ENCODE measurements at places on chromosomes 5 and 9.

DNA sequence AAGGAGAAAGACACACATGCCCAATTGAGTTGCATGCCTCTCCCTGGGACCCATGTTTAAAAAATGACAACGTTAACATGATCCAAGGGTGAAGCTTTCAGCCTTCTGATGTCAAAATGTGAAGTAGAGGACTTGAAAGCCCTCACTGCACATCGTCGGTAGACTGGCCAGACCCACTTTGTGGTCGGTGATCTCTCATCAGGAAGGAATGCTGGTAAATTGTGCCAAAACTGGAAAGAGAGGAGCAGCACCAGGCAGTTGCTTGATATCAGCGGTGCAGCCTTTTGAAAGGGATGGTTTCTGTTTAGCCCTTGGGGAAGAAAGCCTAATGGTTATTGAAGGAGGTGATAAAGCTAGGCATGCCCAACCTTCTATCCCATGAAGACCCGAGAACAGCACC lies 125.3 kb upstream of the MARCHF11 start:
- DNase-seq: no peak
- no peak overlapping the region for H3K27ac ChIP-seq
- H3K27me3 ChIP-seq: no peaks in the 10 kb centered on the region

- H3K27me3 ChIP-seq: peaks cover 32% of the 10 kb centered on the region
- peaks cover 11% of the 10 kb centered on the region for H3K4me1 ChIP-seq
- no peak for DNase-seq
- H3K36me3 ChIP-seq: peaks cover 4% of the 10 kb centered on the region
- H3K27ac ChIP-seq: no peak overlapping the region
These were observed 7.6 kb downstream of the SLC1A1 start for GRCh38 chr9:4497855-4498254.

- H3K27me3 ChIP-seq: no peaks in the 10 kb centered on the region
- no peak overlapping the region for H3K4me3 ChIP-seq
- H3K4me1 ChIP-seq: peaks cover 12% of the 10 kb centered on the region
These were observed 8.0 kb upstream of the DCP2 start for GRCh38 chr5:112968411-112969106.

- no peak overlapping the region for H3K4me3 ChIP-seq
- DNase-seq: no peak
- H3K27me3 ChIP-seq: no peaks in the 10 kb centered on the region
These were observed 74.4 kb upstream of the KIF2A start for GRCh38 chr5:62231576-62231975.

GRCh38 chr5:137352095-137352494 lies 147.0 kb downstream of the SPOCK1 start:
- H3K27ac ChIP-seq: no peak overlapping the region
- H3K4me3 ChIP-seq: no peak overlapping the region
- H3K36me3 ChIP-seq: no peaks in the 10 kb centered on the region
- no peaks in the 10 kb centered on the region for H3K4me1 ChIP-seq
- H3K27me3 ChIP-seq: peaks cover 17% of the 10 kb centered on the region
- DNase-seq: no peak

GRCh38 chr9:93541581-93542349 lies 34.6 kb upstream of the PHF2 start:
- no peak for DNase-seq
- peaks cover 30% of the 10 kb centered on the region for H3K36me3 ChIP-seq
- H3K27ac ChIP-seq: no peak overlapping the region
- H3K4me3 ChIP-seq: no peak overlapping the region

GRCh38 chr5:95252801-95253200 lies 32.1 kb downstream of the MCTP1 start:
- H3K4me1 ChIP-seq: no peaks in the 10 kb centered on the region
- H3K27ac ChIP-seq: no peak overlapping the region
- DNase-seq: no peak
- H3K27me3 ChIP-seq: no peaks in the 10 kb centered on the region

DNA sequence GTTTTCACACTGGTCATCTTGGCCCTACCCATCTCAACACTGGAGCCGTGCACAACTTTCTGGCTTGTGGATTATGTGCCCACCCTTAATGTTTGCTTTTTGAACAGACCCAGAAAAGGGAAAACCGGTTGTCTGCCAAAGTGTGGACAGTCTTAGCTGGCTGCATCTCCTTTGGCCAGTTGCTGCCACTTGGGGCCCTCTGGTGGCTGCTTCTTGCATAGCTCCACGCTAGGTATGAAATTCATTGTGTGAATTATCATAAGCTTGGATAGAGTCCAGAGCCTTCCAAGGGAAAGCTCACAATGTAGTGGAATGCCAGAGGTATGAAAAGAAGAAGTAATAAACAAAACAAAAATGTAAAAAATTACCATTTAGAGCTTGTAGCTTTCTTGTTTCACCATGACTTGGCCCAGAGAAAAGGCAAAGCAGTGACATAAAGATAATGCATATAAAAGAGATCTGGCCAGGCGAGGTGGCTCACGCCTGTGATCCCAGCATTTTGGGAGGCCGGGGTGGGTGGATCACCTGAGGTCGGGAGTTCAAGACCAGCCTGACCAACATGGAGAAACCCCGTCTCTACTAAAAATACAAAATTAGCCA lies 12.5 kb upstream of the SLC36A3 start:
- DNase-seq: no peak
- peaks cover 2% of the 10 kb centered on the region for H3K36me3 ChIP-seq
- H3K27ac ChIP-seq: no peak overlapping the region
- no peak overlapping the region for H3K4me3 ChIP-seq
- H3K4me1 ChIP-seq: peaks cover 5% of the 10 kb centered on the region

GRCh38 chr5:67639313-67639712 lies 442.7 kb upstream of the CD180 start:
- no peaks in the 10 kb centered on the region for H3K36me3 ChIP-seq
- H3K4me3 ChIP-seq: no peak overlapping the region
- no peak overlapping the region for H3K27ac ChIP-seq
- no peak for DNase-seq

- no peaks in the 10 kb centered on the region for H3K27me3 ChIP-seq
- H3K4me3 ChIP-seq: peak overlapping the region; percentile 87
- peaks cover 9% of the 10 kb centered on the region for H3K4me1 ChIP-seq
- H3K36me3 ChIP-seq: peaks cover 1% of the 10 kb centered on the region
These were observed 52.0 kb upstream of the TJP2 start for GRCh38 chr9:69122082-69122548.

GRCh38 chr5:145471831-145472612 lies 363.1 kb downstream of the PRELID2 start:
- no peak for DNase-seq
- H3K27me3 ChIP-seq: no peaks in the 10 kb centered on the region
- no peak overlapping the region for H3K27ac ChIP-seq
- no peaks in the 10 kb centered on the region for H3K4me1 ChIP-seq

- H3K36me3 ChIP-seq: no peaks in the 10 kb centered on the region
- no peaks in the 10 kb centered on the region for H3K27me3 ChIP-seq
- no peak overlapping the region for H3K27ac ChIP-seq
- DNase-seq: no peak
- no peak overlapping the region for H3K4me3 ChIP-seq
These were observed 571.1 kb upstream of the ZNF608 start for GRCh38 chr5:125317536-125317995.

DNA sequence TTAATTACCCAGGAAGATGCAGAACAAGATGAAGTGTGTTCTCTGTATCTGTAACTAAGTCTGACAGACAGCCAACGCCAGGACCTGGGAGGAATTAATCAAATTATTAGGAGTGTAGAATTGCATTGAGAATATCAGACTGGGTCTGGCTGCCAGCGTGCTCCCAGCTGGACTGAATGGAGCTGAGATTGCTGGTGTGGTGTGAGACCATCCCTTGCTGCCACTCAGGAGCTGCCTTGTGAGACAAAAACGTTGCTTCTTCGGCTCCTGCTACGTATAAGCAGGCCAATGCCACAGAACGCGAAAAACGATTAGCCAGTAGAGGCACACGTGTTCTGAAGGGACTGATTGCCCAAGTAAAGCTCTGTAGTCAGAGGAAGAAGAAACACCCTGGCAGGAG lies 66.8 kb downstream of the AMBP start:
- no peaks in the 10 kb centered on the region for H3K36me3 ChIP-seq
- H3K4me3 ChIP-seq: no peak overlapping the region

DNA sequence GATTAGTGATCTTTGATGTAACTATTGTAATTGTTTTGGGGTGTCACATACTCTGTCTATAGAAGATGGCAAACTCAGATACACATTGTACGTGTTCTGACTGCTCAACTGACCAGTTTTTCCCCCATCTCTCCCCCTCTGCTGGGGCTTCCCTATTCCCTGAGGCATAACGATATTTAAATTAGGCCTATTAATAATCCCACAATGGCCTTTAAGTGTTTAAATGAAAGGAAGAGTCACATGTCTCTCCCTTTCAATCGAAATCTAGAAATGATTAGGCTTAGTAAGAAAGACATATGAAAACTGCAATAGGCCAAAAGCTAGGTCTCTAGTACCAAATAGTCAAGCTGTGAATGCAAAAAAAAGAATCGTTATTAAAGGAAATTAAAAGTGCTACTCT lies 265.6 kb downstream of the TMEM232 start:
- no peaks in the 10 kb centered on the region for H3K27me3 ChIP-seq
- no peak overlapping the region for H3K4me3 ChIP-seq
- no peak for DNase-seq

DNA sequence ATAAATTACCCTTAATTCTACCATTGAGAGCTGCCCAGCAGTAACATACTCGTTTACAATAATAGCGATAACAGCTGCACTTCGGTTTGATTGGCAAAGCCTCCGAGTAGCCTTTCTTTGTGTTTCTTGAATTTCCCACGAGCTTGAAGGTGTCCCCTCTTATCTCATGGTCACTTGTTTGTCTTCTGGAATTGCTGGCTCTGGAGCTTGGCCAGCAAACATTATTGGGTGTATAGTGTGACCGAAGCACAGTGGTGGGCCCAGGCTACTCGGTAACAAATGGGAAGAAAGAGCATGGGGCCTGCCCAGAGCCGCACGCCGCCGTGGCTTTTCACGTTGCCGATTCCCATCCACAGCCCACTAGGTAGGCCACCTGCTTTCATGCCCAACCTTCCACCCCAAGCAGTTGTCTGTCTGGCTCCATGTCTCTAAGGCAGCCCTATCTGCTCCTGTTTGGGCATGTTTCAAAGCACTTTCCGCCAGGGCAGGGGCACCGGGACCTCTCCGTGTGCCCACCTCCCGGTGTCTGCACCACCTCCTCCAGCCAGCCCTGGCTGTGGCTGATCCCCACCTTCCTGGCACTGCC lies 8.7 kb downstream of the STKLD1 start:
- no peak for DNase-seq
- H3K27ac ChIP-seq: no peak overlapping the region
- H3K4me1 ChIP-seq: no peaks in the 10 kb centered on the region
- H3K36me3 ChIP-seq: no peaks in the 10 kb centered on the region

DNA sequence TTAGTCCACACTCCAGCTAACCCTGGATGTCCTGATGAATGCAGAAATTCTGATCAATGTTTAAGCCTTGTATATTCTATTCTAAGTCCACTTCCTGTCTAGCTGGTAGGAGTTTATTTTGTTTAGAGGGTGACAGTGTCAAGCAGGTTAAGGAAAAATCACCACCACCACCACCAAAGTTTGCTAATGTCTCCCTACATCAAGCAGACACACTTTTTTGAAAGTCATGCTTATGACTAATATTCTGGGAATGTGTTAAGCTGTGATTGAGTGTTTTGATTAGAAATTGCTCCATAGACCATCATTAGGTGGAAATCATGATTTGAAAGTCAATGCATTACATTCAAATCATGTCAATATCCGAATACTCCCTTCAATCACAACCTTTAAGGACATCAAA lies 1530.1 kb downstream of the MAT2B start:
- DNase-seq: no peak
- H3K4me3 ChIP-seq: no peak overlapping the region
- no peaks in the 10 kb centered on the region for H3K27me3 ChIP-seq

DNA sequence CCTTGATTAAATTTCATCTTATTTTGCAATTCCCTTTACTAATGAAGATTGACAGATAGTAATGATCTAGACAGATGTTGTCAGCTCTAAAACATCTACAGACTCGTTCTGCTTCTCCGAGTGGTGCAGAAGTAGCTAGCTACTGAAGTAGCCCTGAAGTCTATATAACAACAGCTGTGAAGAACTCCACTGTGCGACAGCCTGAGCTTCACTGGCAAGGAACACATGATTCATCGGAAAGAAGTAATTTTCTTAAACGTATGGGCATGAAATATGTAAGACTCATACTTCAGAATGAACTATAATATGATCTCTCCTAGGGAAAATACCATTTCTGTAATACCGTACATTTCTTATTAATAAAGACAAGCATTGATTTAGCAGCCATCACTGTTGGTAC lies 96.2 kb downstream of the TRPM3 start:
- H3K4me3 ChIP-seq: no peak overlapping the region
- peaks cover 7% of the 10 kb centered on the region for H3K27me3 ChIP-seq

- H3K27ac ChIP-seq: no peak overlapping the region
- peaks cover 7% of the 10 kb centered on the region for H3K27me3 ChIP-seq
- H3K4me1 ChIP-seq: no peaks in the 10 kb centered on the region
- peaks cover 2% of the 10 kb centered on the region for H3K36me3 ChIP-seq
- H3K4me3 ChIP-seq: no peak overlapping the region
- DNase-seq: no peak
These were observed 6.7 kb upstream of the BRINP1 start for GRCh38 chr9:119375892-119376291.

- H3K27ac ChIP-seq: no peak overlapping the region
- H3K27me3 ChIP-seq: no peaks in the 10 kb centered on the region
- H3K36me3 ChIP-seq: no peaks in the 10 kb centered on the region
- no peaks in the 10 kb centered on the region for H3K4me1 ChIP-seq
These were observed 194.9 kb upstream of the ZNF608 start for GRCh38 chr5:124941051-124942049.

GRCh38 chr9:33638391-33638915 lies 114.4 kb downstream of the ANKRD18B start:
- no peaks in the 10 kb centered on the region for H3K36me3 ChIP-seq
- peaks cover 95% of the 10 kb centered on the region for H3K27me3 ChIP-seq
- no peaks in the 10 kb centered on the region for H3K4me1 ChIP-seq

DNA sequence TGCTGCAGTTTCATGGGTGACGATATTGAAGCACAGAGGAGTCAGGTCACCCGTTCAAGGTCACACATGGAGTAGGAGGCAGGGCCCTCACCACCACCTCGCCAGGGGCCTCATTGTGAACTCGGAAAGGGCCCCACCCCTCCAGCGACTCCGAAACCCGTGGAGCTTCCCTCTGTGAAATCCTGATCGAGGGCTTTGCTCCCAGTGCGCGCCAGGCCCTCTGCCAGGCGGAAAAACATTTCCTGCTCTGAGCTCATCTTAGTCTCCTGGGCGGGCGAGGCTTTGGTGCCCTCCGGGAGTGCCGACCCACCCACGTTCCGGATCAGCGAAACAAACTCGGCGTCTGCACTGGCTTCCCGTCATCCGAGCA lies 75.0 kb upstream of the FCN1 start:
- no peak overlapping the region for H3K4me3 ChIP-seq
- no peaks in the 10 kb centered on the region for H3K4me1 ChIP-seq
- H3K27ac ChIP-seq: no peak overlapping the region

- peaks cover 49% of the 10 kb centered on the region for H3K4me1 ChIP-seq
- H3K36me3 ChIP-seq: peaks cover 6% of the 10 kb centered on the region
- H3K4me3 ChIP-seq: peak overlapping the region; percentile 52
- DNase-seq: no peak
- H3K27ac ChIP-seq: peak overlapping the region; percentile 58
These were observed 51.1 kb downstream of the C9orf152 start for GRCh38 chr9:110156902-110157301.

- peaks cover 41% of the 10 kb centered on the region for H3K36me3 ChIP-seq
- no peak for DNase-seq
These were observed 7.1 kb downstream of the KIF20A start for GRCh38 chr5:138186002-138186447.
